Mesothelial cell of epicardium (in vitro differentiated cells): ENCODE measurements at places on chromosomes 3 and 15. TPM values are rescaled to one million over a fixed set of nuclear protein-coding genes. Genes with fewer than 3 reads are reported as not detected.

GRCh38 chr3:128074851-128075521 is 22.7 kb downstream of the SEC61A1 start:
- no peak for DNase-seq

DNA sequence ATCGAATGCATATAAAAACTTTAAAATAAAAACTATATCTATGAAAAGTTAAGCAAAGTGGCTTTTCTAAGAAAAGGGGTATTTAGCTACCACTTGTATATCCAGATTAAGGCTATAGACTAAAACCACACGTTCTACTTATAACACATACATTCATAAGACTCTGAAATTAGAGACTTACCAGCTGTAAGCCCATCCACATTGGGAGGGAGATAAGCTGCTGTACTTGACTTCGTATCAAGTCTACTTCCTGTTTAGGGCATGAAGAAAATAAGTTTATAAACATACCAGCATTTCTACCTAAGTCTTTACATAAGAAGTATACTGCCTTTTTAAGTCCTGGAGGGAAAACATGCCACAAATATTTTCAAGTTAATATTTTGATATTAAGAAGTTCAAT is 27.7 kb downstream of the AQR start:
- no peak for DNase-seq

The ANP32A gene
- total RNA-seq = 179 to 188 TPM (median 183 TPM) in 3 replicates

The CEMIP gene
- 0.70 to 1.2 TPM (median 0.83 TPM) in 3 replicates for total RNA-seq
